Fibroblast of skin of right quadriceps (primary cell): ENCODE measurements at places on chromosomes 7 and 10.

- DNase-seq: no peak
These were observed 5.1 kb upstream of the LRRC27 start for GRCh38 chr10:132326925-132327324.

GRCh38 chr7:17963281-17963680 is 23.0 kb upstream of the SNX13 start:
- no peak for DNase-seq

DNA sequence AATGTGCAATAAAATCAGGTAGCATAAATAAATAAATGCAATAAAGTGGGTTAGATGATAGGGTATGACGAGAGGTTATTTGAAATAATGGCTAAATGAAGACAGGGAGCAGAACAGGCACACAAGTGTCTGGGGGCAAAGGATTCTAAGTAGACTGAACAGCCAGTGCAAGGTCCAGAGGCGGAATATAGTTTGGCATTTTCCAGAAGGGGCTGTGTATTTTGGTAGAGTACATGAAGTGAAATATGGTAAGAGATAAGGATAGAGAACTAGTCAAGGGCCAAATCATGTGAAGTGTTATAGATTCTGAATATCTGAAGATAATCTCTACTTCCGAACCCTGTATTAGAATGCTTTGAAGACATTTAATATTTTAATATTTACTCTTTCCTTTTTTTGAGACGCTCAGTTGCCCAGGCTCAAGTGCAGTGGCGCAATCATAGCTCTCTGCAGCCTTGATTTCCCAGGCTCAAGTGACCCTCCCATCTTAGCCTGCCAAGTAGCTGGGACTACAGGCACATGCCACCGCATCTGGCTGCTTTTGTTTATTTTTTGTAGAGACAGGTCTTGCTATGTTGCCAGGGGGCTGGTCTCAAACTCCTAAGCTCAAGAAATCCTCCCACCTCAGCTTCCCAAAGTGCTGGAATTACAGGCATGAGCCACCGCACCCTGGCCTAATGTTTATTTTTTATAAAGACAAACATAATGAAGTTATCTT is 44.4 kb upstream of the CD36 start:
- no peak for DNase-seq

- peak; percentile 31 for DNase-seq
These were observed 85.3 kb upstream of the CCDC6 start for GRCh38 chr10:59991661-59992060.

DNA sequence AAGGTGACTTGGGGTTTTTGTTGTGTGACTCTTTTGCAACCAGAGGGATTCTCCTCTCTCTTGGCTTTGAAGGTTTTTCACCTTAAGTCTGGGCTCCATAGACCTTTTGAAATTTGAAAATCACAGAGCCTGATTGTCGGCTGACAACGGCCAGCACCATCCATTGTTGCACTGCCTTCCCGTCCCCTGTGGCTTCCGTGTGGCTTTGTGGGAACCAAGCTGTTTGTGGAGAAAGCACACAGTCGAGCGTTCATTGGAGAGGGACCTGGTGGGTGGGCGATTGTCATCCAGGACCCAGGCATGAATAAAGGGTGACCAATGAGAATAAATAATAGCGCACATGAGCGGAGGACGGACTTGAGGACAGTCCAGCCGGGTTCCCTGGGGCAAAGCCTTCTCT is 7.4 kb upstream of the RAMP3 start:
- no peak for DNase-seq

DNA sequence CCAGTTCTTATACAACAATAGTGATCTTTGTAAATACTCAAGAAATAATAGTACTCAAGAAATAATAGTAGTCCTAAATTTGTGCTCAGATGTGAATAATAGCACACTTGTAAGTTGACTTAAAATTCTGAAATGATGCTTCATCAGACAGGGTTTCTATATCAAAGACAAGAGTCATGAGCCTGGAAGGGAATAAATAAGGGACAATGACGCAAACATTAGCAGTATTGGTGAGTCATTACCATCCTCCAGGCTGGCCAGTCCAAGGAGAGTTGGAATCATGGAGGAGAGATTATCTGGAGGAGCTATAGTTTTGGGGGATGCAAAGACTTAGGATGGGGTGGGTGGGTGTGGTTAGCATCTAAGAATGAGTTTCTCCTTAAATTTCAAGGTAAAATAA is 6.1 kb upstream of the SH3PXD2A start:
- DNase-seq: peak; percentile 45

GRCh38 chr7:148382596-148382995 is 208.0 kb upstream of the C7orf33 start:
- no peak for DNase-seq

DNA sequence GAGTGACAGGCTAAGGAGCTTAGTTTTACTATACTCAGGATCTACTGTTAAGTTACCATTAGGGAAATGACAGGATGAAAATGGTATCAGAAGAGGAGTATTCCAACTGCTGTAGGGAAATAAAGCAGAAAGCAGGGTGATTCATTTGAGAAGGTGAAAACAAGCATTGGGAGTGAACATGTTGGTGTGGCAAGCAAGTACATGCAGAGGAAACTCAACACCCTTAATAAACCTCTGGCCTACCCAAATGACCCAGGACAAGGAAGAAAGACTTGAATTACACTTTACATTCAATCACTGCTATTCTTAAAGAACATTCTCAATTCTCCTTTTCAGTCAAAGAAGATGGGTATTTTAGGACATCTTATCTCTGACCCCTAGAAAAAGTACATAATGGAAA is 28.7 kb downstream of the ERLIN1 start:
- DNase-seq: no peak

GRCh38 chr10:16923309-16923708 is 106.1 kb upstream of the RSU1 start:
- no peak for DNase-seq

GRCh38 chr10:114821915-114822443 is 399 bp downstream of the FHIP2A start:
- peak; percentile 47 for DNase-seq

GRCh38 chr7:130954918-130955564 is 221.0 kb upstream of the KLF14 start:
- DNase-seq: no peak

DNA sequence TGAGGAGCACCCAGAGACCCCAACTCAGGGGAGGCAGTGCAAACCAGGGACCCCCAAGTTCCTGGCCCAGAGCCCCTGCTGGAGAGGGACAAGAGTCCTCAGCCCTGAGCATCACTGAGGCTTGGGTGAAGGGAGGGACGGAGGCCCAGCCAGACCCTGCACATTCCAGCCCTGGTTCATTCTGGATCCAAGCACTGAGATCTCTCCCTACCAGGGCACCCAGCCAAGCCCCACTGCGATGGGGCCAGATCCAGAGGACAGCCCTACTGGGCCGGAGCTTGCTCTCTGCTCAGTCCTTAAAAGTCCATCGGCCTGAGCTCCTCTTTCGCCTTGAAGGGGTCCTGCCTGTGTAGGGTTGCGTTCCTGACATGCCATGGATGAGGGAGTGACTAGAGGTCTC is 40.5 kb upstream of the RABGEF1 start:
- DNase-seq: no peak

GRCh38 chr10:72175149-72175548 is 40.7 kb upstream of the ANAPC16 start:
- DNase-seq: peak; percentile 65

DNA sequence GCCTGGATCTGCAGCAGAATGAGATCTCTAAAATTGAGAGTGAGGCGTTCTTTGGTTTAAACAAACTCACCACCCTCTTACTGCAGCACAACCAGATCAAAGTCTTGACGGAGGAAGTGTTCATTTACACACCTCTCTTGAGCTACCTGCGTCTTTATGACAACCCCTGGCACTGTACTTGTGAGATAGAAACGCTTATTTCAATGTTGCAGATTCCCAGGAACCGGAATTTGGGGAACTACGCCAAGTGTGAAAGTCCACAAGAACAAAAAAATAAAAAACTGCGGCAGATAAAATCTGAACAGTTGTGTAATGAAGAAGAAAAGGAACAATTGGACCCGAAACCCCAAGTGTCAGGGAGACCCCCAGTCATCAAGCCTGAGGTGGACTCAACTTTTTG is 21.4 kb downstream of the LRRC17 start:
- no peak for DNase-seq

DNA sequence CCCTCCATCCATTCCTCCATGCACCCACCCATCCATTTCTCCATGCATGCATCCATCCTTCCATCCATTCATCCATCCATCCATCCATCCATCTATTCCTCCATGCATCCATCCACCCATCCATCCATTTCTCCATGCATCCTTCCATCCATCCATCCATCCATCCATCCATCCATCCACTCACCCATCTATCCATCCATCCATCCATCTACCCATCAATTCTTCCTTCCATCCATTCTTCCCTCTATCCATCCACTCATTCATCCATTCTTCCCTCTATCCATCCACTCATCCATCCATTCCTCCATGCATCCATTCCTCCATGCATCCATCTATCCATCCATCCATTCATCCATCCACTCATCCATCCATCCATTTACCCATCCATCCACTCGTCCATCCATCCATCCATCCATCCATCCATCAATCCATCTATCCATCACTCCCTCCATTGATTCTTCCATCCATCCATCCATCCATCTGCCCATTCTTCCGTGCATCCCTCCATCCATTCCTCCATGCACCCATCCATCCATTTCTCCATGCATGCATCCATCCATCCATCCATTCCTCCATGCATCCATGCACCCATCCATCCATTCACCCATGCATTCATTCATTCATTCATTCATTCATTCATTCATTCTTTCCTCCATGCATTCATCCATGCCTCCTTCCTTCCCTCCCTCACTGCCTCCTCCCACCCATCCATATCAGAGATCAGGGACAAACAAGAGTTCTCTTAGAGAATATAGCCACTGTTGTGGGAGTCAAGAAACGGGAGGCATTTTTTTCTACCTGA is 22.2 kb downstream of the ELN start:
- DNase-seq: no peak

DNA sequence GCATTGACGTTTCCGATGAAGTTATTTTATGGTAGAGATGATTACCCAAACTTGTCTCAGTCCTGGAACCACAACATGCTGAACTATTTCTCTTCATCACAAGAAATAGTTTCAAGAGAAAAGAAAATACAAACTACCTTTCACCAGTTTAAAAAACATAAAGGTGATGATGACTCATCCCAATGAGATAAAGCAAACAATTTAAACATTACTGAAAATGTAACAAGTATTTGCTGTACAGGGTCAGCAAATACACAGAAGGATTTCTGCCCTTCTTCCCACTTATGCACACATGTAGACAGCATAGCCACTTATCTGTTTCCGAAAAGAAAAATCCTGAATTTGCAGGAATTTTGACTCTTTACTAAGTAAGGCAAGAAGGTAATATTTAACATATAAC is 50.8 kb downstream of the RHOBTB1 start:
- no peak for DNase-seq

- DNase-seq: no peak
These were observed 122.8 kb downstream of the GALNT17 start for GRCh38 chr7:71254751-71255150.

- DNase-seq: peak; percentile 64
These were observed 4.9 kb upstream of the FOXP2 start for GRCh38 chr7:114409750-114410149.

DNA sequence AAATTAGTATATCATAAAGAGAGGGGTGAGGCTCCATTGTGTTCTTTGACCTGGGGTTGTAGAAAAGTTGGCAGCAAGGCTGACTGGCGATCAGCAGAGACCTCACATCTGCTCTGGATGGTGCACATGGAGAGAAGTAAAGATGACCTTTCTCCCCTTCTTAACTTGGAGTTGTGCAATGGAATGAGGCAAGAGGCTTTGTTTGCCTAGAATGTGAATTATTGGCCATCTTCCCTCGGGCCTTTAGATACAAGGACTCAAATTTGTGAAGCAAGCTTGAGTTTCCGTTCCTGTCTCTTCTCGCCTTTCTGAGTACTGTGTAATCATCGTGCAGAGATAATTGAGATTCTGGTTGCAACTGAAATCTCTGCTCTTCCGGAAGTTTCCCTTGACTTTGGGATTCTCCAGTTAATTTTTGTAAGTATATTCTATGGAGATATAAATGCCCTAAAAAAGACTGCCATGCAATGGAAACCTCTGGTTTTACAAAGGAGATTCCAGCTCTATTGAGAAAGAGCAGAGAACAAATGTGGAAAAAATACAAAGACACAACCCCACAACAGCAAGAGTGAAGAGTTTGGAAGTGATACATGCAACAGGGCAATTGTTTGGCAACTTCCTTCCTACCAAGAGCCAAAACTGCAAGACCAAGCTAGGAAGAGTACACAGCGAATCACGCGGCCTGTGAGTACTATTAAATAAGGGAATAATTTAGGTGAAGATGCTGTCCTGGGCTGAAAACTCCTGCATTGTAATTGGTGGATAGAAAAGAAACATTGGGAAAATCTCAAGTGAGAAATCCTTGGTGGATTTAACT is 542.3 kb upstream of the NRP1 start:
- DNase-seq: no peak

DNA sequence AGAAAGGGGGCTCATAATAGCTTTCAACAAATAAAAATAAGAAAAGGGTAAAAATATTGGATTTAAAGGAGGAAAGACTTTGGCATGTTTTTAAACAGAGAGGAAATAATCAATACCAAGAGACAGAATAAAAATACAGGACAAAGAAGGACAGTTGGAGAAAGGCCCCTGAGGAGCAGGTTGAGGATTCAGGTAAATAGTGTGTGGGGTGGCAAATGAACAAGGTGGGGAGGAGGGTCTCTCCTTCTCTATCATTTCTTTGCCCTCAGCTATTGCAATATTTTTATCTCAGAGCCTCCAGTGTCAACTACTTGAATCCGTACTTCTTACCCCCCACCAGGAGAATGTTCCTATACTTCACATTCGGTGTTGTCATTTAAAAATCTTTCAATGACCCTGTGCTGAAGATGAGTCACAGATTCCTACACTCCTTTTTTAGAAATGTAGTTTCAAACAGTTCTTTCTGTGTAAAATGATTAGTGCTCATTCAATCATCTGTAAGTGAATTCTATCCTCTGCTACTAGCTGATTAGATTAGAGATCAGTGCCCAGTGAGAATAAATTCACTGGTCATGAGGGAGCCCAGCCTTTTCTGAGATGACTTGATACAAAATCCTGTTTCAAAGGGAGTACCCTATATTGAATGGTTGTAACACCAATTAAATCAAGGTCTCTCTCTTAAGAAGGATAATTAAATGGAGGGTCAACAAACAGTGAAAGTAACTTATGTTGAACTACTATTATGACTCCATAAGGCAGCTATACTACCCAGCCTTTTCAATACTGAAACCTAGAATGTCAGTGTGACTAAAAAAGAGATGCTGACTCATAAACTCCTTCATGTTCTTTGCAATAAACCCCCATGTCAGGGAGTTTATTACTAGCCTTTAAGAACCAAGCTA is 50.4 kb upstream of the WNT16 start:
- DNase-seq: peak; percentile 73
